ENCODE measurements at places on chromosomes 2 and 18.
A peak's percentile ranks its signal among the peaks of the same experiment; 100 is the strongest.

DNA sequence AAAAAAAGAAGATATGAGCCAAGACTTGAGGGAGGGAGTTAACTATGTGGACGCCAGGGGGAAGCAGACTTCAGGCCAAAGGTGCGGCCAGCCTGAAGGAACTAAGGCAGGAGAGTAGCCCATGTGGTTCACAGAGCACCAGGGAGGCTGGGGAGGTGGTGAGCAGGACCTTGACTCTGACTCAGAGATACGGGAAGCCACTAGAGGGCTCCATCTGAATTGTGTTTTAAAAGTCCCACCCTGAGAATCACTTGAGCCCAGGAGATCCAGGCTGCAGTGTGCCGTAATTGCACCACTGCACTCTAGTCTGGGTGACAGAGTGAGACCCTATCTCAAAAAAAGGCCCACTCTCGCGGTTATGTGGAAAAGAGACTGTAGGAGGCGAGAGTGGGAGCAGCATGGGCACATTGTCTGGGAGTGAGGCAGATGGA lies 12.3 kb downstream of the CEP192 start:
- peak; percentile 23 for DNase-seq

DNA sequence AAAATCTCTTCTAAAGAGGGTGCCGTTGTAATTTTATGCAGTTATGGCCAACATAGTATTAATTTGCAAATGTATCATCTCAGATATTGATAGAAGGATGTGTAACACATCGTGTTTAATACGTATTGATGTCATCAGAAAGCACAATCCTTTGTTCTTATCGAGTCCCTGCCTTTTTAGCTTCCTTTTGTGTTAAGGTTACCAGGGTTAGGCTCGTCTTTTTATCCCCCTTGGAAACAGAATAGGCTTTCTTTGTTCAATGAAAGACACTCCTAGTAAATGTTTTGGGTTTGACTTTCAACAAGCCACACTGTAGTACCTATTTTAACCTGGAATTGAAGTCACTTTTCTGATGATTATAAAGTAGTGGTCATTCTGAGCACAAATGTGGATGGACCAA lies 136.2 kb downstream of the WDR7 start:
- no peak for DNase-seq

GRCh38 chr2:230268606-230269243 lies 43.2 kb downstream of the SP140 start:
- no peak for DNase-seq

- peak; percentile 47 for DNase-seq
Observed at GRCh38 chr2:61967262-61967661, 61.8 kb downstream of the COMMD1 start.

GRCh38 chr2:70557171-70557838 lies 3.7 kb upstream of the TGFA start:
- DNase-seq = no peak

DNA sequence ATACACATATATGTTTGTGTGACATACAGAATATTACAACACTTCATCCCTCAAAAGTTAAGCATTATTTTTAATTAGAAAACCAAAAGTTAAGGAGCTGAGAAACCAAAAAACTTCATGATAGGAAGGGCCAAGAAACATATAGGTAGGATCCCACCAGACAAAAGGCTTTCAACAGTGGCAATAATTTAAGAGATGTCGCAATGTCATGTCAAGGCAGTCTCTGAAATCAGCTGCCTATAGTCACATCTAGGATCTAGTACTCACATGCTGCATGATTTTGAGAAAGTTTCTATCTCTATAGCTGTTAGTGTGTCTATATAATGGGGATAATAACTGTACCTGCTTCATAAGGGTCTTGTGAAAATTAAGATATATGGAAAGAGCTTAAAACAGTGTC lies 72.7 kb downstream of the SPIRE1 start:
- no peak for DNase-seq

DNA sequence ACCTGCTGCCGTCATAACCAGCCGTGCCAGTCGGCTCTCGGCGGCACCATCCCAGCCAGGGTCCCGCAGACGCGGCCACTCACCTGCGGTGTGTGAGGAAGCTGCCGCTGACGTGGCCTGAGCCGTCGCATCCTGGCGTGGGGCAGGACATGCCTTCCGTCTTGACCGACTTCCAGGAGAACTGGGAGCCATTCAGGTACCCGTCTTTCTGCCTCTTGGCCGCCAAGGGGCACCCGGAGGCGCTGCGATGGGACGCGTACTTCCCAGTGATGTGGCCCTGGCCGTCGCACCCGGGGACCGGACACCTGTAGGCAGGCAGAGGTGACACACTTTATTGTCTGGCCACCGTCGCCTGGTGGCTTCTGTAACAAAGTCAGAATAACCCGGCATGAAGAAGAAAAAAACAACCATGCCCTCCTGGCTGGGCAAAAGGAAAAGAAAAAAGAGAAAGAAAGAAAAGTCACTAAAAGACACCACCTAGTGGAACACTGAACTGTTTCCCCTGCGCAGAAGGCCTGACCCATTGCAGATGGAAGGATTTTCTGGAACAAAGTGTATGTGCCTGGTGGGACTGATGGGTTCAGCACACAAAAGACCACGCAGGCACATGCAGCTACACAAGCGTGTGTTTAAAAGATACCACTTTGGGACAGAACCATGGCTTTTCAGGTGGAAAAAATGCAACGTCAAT lies 94.9 kb upstream of the PXDN start:
- DNase-seq = no peak

All from NCI-H2171 treated with DMSO at 0.1 percent for 48 hours (cell line).